Activated naive CD4-positive, alpha-beta T cell treated with anti-CD3 and anti-CD28 coated beads for 36 hours (primary cell): ENCODE measurements at places on chromosomes 1 and 21. TPM values are rescaled to one million over a fixed set of nuclear protein-coding genes. Genes with fewer than 3 reads are reported as not detected.

Gene GRIK3
- not detected for total RNA-seq

DNA sequence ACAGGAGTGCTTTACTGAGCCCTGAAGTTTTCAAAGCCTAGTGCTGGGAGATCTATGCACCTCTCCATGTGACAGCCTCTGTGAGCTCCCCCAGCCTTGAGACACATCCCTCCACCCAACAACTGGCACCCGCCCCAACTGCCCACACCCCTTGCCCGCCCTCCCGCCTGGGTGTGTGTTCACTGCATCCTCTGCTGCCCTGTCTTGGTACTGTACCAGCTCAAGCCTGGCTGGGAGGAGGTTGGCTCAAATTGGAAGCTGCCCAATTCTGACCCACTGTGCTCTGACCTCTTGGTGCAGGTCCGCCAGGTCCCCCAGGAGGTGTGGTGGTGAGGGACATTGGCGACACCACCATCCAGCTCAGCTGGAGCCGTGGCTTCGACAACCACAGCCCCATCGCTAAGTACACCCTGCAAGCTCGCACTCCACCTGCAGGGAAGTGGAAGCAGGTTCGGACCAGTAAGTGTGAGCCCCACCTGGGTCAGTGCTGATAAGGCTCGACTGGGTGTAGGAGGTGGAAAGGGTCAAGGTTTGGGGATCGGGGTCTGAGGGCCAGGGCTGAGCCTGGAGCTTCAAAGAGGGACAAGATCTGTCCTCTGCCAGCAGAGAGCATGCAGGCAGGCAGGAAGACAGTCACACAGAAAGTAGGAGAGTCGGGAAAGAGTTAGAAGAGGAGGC, 18.0 kb downstream of the TMEM81 start:
- no peaks in the 10 kb centered on the region for H3K36me3 ChIP-seq
- no peak for DNase-seq
- H3K27me3 ChIP-seq, result no peaks in the 10 kb centered on the region
- H3K4me3 ChIP-seq, result no peak overlapping the region

DNA sequence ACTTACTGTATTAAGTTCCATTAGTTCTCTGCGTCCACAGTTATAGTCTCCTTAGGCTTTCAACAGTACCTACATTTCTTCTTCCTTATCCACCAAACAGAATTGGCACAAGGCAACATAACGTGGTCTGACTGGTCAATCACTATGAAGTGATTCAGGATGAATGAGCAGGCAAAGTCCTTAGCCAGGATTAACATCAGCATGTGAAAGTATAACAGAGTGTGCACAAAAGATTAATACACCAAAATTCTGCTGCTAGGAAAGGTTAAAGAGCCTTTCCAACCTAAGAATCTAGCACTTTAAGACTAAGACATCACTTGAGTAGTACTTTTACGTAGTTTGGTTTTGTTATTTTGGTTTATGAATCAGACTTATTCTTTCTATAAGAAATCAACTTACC, 15.8 kb downstream of the DEPDC1 start:
- H3K36me3 ChIP-seq, result no peaks in the 10 kb centered on the region
- H3K4me1 ChIP-seq, result no peaks in the 10 kb centered on the region
- H3K27ac ChIP-seq, result no peak overlapping the region
- H3K4me3 ChIP-seq, result no peak overlapping the region
- DNase-seq, result no peak

GRCh38 chr1:2784854-2785630, 16.5 kb downstream of the TTC34 start:
- peaks cover 28% of the 10 kb centered on the region for H3K27me3 ChIP-seq
- peak; percentile 2 for DNase-seq
- no peaks in the 10 kb centered on the region for H3K4me1 ChIP-seq
- peaks cover 3% of the 10 kb centered on the region for H3K36me3 ChIP-seq
- no peak overlapping the region for H3K27ac ChIP-seq

- H3K27ac ChIP-seq, result no peak overlapping the region
- no peaks in the 10 kb centered on the region for H3K4me1 ChIP-seq
- H3K27me3 ChIP-seq, result no peaks in the 10 kb centered on the region
- no peak overlapping the region for H3K4me3 ChIP-seq
- DNase-seq, result no peak
These were observed 133.0 kb downstream of the LRRC7 start for GRCh38 chr1:69700770-69701169.
